NCI-H345 (cell line): ENCODE measurements at places on chromosomes 2 and 18.
A peak's percentile ranks its signal among the peaks of the same experiment; 100 is the strongest.

- DNase-seq: no peak
These were observed 14.4 kb upstream of the BZW1 start for GRCh38 chr2:200797242-200797770.

DNA sequence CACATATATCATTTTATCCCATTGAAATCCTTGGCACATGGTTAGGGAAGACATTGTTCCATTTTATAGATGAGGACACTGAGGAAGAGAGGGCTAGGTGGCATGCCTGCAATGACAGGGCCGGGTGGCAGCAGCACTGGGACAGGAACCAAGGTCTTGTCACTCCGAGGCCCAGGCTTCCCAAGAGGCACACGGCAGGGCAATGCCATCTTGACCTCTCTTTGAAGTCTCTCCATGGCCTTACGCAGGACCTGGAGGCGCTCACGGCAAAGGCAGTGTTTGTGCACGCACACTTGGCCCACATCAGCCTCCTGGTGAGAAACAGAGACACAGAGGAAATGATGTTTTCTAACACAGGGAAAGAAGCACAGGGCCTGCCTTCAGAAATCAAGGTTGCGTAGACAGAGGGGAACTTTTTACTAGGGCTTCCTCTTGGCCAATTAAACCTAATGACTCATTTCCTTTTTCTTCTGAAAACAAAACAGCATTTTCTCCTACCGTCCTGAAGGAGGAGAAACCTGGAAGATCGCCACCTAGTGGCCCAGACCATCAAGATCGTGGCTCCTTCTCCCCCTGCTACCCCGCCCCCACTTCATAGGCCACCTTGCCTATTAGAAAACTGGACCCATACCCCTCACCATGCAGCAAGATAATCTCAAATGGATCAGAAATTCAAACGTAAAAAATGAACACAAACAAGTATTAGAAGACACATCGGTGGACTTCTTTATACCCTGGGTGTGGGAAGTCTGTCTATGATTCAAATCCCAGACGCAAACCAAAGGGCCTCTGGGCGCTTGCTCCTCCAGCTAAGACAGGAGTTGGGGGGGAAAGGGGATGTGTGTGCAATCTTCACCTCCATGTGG lies 74.6 kb upstream of the SP3 start:
- peak; percentile 79 for DNase-seq

- DNase-seq: peak; percentile 83
These were observed 5.5 kb downstream of the NHEJ1 start for GRCh38 chr2:219155054-219155644.

DNA sequence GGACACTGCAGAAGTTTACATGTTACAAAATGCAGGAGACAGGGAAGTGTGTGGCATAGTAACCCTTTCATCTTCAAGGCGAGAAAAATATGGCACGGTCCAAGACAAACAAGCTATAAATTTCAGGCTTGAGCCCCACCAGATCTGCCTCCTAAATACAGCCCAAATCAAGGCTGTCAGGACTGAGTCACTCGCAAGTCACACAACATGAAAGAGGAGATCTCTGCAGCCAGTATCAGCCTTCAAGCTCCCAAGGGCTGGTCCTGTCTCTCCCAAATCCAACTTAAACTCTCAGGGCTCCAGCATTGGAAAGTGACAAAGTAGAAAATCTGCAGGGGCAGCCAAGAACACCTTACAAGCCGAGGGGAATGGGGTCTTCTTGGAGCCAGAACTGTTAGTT lies 106.3 kb upstream of the GATA6 start:
- DNase-seq: no peak

GRCh38 chr2:74414441-74414840 lies 7.0 kb downstream of the C2orf81 start:
- DNase-seq: peak; percentile 35

DNA sequence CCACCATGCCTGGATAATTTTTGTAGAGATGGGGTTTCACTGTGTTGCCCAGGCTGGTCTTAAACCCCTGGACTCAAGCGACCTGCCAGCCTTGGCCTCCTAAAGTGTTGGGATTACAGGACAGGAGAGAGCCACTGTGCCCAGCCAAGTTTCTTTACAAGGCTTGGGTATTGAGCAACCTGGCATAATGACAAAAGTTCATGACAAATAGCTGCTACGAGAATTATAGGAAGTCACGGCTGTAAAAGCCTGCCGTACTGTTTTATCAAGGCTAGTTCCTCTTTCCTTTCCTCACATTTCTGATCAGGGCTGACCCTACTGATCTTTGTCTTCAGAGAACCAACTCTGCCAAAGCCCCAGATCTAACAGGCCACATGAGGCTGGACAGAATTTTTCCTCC lies 490.4 kb upstream of the SPRED2 start:
- no peak for DNase-seq

- no peak for DNase-seq
These were observed 72.5 kb upstream of the CYP1B1 start for GRCh38 chr2:38148501-38148900.

GRCh38 chr2:190596993-190597392 lies 51.9 kb upstream of the NAB1 start:
- DNase-seq: no peak

- DNase-seq: no peak
These were observed 258.4 kb downstream of the CD226 start for GRCh38 chr18:69689121-69689759.

- no peak for DNase-seq
These were observed 63.3 kb upstream of the TTC27 start for GRCh38 chr2:32564417-32565035.

DNA sequence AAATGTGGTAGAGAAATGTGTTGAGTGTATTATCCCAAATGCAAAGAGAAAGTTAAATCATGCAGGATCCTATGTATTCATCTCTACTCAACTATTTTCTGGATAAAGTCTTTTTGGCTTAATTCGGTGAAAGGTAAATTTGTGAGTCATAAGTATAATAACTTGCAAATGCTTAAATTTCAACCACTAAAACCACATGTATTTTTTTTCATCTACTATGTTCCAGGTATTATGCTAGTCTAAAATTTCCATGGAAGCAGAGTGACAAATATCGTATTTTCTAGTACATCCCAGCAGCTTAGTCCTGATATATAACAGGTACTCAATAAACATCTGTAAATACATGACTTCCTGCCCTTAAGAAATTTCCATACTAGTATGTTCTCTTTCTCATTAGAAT lies 6.2 kb downstream of the ALS2 start:
- no peak for DNase-seq

DNA sequence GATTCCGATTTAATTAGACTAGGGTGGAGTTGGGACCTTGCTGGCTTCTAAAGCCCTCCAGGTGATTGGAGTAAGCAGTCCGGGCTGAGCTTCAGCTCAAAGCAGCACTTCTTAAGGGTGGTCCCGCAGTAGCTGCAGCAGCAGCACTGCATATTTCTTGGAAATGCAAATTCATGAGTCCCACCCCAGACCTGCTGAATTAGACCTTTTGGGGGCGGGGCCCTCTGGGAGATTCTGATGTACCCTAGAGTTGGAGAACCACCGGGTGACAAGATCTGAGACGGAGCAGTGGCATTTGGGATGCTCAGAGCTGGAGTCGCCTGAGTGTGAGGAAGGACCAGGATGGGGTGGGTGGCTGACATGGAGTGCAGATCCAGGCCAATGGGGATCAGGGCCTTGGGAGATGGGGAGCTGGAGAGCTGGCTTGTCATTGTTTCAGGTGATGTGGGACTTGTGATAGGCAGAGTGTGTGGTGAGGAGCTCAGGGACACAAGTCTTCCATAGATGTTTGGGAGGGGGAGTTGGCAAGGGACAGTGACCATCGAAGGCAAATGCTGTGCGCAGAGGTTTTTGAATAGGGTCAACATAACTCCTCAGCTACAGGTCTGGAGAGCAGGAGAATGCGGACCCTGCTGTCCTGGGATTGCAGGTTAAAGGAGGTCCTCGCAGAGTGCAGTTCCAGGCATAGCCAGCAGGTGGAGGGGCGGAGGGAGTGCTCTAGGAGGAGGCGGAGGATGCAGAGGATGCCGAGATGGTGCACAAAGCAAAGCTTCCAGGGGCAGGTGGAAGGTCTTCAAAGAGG lies 130.9 kb upstream of the RAB12 start:
- peak; percentile 72 for DNase-seq

DNA sequence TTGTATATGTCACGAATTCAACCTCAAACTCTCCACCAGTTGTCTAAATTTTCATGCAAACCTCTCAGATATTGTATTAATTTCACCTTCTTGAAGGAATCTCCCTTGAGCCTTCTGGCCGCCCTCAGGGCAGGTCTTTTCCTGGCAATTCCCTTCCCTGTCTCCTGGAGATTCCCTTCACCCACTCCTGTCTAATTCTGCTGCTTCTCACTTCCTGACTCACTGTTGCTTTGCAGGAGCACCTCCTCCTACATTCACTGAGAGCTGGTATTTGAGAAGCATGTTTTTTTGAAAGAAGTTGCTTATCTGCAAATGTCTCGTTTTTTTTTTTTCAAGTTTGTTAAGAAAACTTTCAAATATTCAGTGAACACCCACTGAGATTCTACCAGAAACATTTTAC lies 79.9 kb upstream of the OTOS start:
- DNase-seq: no peak

DNA sequence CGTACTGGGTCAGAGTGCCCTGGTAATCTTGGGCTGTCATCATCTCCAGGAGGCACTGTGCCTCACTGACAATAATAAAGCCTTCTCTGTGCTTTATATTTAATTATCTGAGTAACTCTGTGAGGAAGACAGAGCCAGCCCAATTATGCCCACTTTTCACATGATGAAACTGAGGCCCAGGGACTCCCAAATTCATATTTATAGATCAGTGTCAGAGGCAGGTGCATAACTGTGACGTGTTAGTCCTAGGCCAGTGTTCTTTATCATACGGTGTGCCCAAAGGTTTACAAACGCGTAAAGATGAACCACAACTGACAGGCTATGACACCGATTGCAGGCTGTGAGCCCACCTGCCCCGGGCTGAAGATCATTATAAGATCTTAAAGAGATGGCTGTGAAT lies 65.4 kb downstream of the XDH start:
- no peak for DNase-seq

DNA sequence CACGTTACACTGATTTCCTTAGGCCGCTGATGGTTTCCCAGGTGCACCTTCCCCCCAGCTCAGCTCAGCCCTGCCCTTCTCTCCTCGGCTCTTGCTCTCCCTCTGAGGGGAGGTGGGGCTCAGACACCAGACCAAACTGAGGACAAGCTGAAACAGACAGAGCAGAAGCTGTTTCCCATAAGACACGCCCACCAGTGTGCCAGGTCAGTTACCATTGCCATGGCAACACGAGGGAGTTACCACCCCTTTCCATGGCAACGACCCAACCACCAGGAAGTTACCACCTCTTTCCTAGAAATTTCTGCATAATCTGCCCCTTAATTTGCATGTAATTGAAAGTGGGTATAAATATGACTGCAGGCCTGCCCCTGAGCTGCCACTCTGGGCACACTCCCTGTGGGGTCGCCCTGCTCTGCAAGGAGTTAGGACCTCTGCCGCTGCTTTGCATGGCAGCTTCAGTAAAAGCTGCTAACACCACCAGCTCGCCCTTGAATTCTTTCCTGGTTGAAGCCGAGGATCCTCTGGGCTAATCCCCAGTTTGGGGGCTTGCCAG lies 120.9 kb upstream of the SMIM21 start:
- no peak for DNase-seq

DNA sequence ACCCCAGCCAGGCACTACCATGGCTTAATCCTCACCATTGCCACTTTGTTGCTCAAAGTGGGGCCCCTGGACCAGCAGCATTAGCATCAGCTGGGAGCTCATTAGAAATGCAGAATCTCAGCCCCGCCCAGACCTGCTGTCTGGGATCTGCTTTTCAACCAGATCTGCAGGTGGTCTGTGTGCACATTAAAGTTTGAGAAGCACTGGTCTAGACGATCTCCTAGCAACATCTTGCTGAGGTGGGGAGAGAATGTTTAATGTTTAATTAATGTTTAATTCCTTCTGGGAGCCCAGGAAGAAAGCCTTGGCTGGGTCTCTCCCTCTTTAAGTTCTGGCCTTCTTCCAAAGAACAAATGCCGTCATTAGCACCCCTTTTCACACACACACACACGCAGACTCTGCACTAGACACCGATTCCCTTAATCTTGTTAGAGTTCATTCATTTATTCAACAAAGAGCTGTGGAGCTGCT lies 53.7 kb downstream of the EDAR start:
- peak; percentile 42 for DNase-seq

- peak; percentile 36 for DNase-seq
These were observed 64.1 kb downstream of the CHRNA1 start for GRCh38 chr2:174699993-174700766.

- DNase-seq: no peak
These were observed 28.6 kb upstream of the CETN1 start for GRCh38 chr18:551404-552061.

DNA sequence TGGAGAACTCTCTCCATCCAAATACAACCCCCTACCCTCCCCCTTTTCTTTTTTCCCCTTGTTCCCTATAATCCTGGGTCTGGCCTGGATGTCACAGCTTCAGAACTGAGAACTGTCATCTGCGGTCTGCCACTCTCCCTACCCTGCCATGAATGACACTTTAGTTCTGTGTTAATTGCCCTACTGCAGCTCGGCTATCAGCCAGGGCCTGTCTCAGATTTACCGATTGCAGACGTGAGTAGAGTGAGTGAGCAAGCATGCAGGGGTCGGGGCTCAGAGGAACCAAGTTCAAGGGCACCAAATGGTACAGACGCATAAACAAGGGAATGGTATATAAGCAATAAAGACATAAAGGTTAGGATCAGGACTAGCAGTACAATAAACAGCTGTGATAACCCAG lies 967.8 kb downstream of the BCL11A start:
- no peak for DNase-seq

- DNase-seq: no peak
These were observed 125.5 kb upstream of the SPATS2L start for GRCh38 chr2:200180943-200181342.

DNA sequence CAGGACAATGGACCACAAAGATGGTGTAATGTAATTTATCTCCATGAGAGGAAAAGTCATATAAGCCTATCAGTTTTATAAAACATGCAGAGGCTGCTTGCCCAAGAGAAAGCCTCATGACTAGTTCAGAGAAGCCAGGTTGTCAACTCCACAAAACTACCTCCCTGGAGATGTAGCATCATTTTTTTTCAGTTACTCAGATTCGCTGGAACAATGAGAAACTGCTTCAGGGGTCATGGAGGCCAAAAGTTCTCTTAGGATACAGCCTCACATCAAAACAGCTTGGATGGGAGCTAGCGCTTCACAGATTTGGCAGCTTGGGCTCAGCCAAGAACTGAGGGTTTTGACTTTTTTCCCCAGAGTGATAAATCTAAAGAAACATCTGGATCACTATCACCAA lies 263.5 kb downstream of the INSIG2 start:
- no peak for DNase-seq

GRCh38 chr2:19098467-19099160 lies 259.8 kb downstream of the OSR1 start:
- no peak for DNase-seq

DNA sequence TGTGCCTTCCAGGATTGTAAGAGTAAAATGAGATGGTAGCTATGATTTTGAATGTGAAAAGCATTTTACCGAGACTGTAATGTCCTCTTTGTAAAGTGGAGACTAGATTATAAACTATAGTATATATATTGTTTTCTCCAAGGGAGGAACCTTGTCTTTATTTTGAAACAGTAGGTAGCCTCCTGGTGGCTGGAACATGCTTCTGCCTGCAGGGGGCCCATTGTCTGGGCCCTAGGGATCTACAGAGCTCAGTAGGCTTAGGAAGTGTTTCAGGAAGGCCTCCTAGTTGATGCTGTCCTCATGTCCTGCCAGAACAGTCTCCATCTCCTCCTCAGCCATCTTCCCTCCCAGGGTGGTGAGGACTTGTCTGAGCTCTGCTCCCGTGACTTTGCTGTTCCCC lies 3.0 kb downstream of the PIKFYVE start:
- no peak for DNase-seq

- DNase-seq: no peak
These were observed 332.0 kb downstream of the PIK3C3 start for GRCh38 chr18:42287047-42287446.

GRCh38 chr2:205524656-205525055 lies 157.6 kb upstream of the NRP2 start:
- peak; percentile 28 for DNase-seq
